Left lung (tissue), 14 donors: ENCODE measurements at places on chromosomes 5 and 9.
A peak's percentile ranks its signal among the peaks of the same experiment; 100 is the strongest.

- no peak for DNase-seq
Observed at GRCh38 chr5:117165068-117165467, 590.4 kb upstream of the SEMA6A start.

GRCh38 chr9:87201351-87201751 is 254.0 kb upstream of the GAS1 start:
- no peak for DNase-seq

DNA sequence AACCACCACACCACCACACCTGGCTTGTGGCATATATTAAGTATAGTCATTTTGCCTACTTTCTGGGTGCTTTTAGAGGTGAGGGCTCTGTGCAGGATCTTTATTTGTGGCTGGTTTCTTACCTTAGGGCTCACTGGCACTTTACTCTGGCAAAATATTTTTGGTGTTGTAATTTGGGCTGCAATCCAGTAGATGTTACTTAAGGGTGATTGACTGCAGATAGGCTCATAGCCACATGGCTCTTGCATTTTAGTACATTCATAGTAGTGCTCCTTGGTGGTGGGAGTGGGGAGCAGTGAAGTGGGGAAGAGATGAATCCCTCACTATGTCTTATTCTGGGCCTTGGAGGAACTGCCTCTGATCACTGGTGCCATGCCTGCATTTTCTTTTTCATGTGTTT is 376.1 kb upstream of the GRIN3A start:
- DNase-seq, result no peak

- DNase-seq, result no peak
Observed at GRCh38 chr5:32687499-32687831, 23.7 kb upstream of the NPR3 start.

DNA sequence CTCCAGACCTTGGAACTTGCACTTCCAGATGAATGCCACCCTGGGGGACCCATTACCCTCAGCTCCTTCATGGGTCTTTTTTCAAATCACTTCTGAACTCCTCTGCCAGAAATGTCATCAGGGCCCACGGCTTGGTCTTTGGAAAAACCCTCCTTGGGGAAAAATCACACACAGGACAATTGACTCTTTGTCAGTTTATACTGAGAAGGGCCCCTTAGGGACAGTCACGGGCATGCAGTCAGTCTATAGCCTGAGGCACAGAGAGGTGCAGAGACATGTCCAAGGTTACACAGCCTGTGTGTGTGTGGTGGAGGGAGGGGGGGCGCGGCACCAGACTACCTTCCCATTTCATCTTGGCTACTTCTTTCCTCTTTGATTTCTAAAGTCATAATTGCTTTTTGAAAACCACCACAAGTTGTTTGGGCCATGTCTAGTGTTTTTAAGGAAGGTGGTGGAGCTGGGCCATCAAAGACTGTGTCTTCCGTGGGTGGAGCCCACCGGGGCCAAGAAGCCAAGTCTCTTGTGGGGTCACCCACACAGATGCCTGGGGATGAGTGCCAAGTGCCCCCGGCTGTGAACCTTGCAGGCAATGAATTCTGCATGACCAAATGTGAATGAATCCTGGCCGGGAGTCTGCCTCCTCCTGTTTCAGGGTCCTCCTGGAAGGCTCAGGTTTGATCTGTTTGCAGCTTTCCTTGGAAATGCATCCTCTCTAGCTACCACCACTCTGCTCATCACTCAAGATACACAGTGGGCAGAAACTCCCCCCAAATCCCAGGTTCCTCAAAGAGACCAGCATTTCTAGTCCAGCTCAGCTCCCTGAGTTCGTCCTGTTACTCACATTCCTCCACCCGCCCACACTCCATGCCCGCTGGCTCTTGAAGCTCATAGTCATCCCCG is 200.1 kb upstream of the TBC1D2 start:
- no peak for DNase-seq

- DNase-seq, result no peak
Observed at GRCh38 chr5:150502106-150502505, 5.8 kb upstream of the NDST1 start.

DNA sequence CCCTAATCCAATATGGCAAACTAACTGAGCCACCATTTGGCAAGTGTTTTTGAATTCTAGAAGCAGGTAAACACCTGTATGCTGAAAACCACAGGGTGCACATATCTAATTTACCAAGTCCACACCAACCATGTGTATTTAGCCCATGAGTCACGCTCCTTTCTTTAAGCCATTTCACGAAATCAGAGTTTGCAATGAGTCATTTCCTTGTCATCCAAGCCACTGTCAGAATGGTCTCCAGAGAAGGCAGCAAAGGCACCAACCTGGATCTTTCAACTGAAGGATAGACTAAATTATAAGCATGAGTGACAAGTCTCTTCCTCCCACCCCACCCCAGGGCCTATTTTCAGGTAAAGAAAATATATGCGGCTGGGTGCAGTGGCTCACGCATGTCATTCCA is 110.0 kb downstream of the PAX5 start:
- no peak for DNase-seq

- no peak for DNase-seq
Observed at GRCh38 chr5:20033881-20034280, 45.9 kb upstream of the CDH18 start.

DNA sequence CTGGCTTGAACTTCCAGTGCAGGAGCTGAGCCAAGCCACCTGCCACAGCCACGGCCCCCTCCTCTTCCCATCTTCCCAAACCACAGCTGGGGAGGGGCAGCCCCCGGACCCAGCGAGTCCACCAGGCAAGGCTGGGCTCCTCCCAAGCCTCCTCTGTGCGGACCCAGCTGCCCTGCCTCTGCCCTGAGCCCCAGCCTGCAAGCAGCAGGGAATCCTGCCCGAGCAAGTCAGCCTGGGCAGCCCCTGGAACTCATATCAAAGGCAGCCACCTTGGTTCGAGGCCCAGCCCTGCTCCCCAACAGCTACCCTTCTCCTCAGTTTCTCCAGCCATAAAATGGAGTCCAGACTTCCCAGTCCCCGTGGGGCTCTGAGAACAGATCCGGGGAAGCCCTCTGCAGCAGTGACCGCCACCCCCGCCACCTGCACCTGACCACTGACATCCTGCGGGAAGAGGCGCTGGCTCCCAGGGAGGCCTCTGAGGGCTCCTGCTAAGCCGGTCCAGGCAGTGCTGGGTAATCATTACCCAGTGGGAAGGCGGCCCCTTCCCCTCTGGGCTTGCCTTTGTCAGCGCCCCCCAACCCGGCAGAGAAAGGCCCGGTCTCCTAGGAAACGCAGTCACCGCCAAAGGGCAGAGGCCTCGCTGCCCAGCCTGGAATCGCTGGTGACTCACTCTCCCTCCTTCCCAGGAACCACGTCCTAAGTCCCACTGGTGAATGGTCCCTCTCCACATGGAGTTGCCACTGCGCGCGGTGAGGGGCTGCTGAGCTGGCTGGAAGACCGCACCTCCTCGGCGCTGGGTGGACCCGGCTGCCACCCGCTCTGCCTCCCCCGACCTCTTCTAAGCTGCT is 1.5 kb downstream of the VAV2 start:
- peak; percentile 49 for DNase-seq

DNA sequence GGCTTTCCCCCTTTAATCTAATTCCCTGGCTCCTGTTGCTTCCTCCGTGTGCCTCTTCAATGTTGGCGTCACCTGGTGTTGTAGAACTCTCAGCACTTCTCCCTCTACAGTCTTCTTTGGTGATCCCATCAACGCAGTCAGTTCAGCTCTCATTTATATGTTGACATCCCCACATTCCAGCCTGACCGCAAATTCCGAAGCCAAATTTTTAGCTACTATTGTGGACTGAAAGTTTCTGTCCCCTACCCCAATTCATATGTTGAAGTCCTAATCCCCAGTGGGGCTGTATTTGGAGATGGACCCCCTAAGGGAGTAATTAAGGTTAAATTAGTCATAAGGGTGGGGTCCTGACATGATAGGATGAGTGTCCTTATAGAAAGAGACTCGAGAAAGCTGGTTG is 210.6 kb upstream of the ADAMTSL1 start:
- DNase-seq, result no peak

GRCh38 chr9:131739959-131740648 is at the start of gene RAPGEF1:
Gene RAPGEF1 (minus strand): TSS chr9:131740076. CDS start chr9:131739830, 246 bp downstream.
- peak; percentile 98 for DNase-seq

DNA sequence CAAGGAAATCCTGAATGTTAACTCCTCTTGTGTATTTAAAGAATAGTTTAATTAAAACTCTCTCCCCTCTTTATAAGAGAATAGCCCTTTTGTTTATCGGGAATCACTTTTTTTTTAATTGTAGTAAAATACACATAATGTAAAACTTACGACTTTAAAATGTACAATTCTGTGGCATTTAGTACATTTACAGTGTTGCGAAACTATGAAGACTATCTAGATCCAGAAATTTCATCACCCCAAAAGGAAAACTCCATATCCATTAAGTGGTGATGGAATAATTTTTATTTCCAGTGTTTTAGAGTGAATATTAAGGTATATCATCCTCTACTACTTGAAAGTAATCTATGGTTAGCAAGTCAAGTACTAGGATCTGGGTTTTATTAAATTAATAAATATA is 36.8 kb downstream of the KDM3B start:
- no peak for DNase-seq

DNA sequence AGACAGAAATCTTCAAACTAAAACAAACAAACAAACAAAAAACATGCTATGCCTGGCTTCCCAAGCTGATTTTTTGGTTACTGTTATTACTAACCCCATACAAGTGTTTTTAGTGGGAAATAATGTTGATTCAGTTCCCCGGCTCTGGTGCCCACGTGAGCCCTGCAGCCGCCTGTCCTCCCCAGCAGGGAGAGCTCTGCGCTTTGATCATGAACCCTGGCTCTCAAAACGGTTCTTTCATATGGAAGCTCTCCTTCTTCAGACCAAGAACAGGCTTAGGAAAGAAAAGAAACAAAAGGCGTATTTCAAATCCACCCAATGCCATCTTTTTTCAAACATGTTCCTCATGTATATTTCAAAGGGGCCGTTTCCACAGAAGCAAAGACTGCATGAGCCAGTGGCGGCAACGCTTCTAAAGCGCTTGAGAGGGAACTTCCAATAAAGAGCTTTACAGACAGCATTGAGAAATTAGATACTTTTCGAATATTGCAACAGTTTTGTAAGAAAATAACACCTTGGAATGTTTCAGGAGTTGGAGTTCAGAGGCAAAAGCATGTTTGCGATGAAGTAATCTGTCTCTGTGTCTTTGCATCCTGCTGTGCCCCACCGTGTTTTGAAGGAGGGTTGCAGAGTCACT is 74.8 kb downstream of the ICE1 start:
- no peak for DNase-seq

DNA sequence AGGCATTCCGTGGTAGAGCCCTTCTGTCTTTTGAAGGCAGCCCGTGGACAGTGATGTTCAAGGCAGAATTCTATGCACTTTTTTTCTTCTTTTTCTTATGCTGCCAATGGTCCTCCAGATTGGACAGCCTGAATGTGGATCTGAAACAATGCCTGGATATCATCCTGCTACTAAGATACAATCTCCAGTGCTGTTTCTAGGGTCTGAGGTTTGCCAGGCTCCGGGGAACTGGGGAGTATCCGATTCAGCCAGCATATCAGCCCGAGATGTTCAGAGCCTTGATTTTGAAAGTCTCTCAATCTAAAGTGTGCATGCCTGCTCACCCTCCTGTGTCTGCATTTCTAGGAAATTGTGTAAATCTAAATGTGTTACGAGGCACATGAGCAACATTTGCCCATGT is 103.8 kb upstream of the WWC1 start:
- DNase-seq, result no peak

GRCh38 chr5:39217365-39218281 is 1.7 kb downstream of the FYB1 start:
- peak; percentile 84 for DNase-seq
